ENCODE measurements at places on chromosomes 7 and 10.

DNA sequence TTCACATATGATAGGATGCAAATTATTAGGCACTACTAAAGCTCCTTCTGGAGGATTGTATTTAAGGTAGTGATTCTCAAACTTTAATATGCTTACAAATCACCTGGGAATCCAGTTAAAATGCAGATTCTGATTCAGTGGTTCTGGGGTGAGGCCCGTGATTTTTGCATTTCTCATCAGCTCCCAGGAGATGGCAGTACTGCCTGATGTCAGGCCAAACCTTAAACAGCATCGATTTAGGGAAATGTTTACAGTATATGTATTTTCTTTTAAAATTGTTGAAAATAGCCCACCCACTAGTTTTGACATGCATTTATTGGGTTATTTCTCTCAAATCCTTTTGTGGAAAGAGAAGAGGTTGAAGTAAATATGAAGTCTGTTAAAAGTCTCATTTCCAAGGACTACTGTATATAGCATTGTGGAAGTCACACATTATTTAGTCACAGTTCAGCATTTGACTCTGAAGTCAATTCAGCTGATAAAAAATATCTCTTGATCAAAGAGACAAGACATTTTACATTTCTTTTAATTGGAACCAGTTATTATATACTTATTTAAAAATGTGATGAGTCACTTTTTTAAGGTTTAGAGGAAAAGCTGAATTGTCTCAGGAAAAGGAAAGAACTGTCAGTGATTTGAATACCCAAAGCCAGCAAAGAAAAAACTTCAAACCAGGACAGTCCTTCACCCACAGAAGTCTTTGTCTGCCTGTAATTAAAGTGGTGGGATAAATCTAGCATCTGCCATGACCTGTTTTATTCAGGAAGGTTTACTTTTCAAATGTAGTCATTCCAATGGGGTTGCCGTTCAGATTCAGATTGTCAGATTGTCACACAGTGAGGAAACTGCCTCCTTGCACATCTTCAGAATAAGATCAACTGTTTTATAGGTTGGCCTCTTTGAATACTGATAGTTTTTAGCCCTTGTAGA lies 21.1 kb upstream of the HBP1 start:
- DNase-seq, result no peak

- no peak for DNase-seq
Observed at GRCh38 chr10:88401671-88402347, 181.3 kb downstream of the RNLS start.

DNA sequence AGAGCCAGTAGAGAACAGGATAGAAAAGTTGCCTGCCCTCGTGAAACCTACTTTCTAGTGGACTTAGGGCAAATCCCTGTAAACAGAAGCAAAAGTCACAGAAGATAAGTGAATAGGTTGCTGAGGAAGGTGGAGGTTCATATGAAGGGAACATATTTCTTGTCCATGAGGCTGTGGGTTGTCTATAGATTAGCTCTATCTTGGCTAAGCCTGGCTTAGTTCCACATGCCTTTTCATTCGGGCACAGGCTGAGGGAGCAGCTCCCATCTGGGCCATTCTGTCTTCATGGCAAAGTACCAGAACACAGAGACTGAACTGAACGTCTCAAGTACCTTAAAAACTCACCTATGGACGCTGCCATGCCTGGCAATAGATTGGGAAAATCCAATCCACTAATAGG lies 45.3 kb downstream of the BZW2 start:
- no peak for DNase-seq

DNA sequence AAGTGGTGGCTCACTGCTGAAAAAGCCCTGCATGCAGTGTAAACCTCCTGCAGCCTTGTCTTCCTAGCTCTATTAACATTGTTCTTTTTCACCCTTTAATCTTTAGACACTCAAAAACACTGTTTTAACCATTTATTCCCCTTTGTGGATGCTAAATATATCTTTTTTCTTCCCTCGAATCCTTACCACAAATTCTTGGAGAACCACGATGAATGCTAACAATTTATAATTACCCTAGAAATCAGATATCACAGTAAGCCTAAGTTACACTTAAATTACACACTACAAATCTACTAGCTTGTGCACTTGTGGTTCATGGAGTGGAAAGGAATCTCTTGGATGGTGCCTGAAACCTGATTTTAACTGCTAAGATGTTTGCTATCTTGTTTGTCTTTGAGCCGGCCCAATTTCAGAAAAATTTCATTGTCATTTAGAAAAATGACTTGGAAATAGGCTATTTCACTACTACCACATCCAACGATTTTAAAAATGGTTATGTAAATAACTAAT lies 125.1 kb upstream of the NOBOX start:
- DNase-seq, result no peak

DNA sequence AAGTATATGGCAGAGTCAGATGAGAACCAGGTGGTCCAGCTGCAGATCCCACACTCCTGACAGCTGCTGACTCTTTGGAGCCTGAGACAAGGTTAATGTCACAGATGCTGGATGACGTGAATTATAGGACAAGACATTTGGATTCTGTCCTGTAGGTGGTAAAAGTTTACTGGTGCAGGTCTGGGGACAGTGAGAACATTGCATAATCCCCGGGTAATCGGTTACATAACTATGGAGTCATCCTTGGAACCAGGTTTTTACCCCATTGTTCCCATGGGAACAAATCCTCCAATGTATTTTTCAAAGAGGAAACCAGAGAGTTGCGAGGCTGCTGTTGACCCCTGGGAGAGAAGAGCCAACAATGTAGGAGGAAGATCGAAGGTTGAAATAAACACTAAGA lies 27.5 kb upstream of the ZCCHC24 start:
- DNase-seq, result no peak

DNA sequence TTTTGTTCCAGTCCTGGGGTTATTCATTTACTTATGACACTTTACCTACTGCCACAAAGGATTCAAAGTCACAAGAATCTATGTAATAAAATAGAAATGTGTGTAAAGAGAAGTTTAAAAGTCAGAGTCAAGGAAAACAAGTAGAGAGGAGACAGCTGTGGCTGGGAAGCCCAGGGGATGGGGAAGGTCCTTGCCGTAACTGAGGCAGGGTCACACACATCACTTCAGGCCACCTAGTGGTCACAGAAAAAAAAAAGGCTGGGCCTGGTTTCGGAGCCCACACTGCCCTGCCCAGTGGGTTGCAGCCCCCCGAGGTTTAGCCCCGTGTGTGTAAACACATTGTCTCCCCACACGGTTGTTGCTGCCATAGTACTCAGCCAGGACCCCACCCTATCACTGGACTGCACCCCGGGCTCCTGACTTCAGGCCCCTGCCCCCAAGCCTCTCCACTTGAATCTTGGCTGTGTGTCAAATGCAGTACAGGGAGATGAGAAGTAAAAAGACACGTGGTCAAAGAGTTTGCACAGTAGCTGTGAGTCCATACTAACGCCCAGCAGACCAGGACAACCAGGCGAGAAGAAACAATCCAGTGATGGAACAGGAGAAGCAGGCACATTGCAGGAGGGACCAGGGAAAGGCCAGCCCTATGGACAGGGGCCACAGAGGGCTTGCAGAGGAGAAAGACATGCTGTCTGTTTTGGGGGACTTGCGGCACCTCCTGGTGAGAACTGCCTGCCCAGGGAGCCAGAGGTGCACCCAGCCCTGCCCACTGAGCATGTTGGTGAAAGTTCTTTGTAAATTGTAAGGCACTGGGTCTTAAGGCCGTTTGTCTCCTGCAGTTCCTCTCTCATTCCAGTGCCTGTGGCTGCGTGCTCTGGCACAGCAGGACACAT lies 91.4 kb upstream of the MACROH2A2 start:
- DNase-seq, result no peak

GRCh38 chr10:129946859-129947258 lies 17.2 kb downstream of the EBF3 start:
- no peak for DNase-seq

- no peak for DNase-seq
Observed at GRCh38 chr10:128007971-128008370, 101.1 kb downstream of the PTPRE start.

GRCh38 chr7:139544645-139545044 lies 21.2 kb downstream of the CLEC2L start:
- no peak for DNase-seq

- DNase-seq, result no peak
Observed at GRCh38 chr7:43462836-43463235, 120.1 kb upstream of the STK17A start.
